ENCODE measurements at places on chromosomes 7 and 10.

- DNase-seq = no peak
Measured at GRCh38 chr7:90248706-90249105, 3.7 kb downstream of the CFAP69 start.

GRCh38 chr7:24200407-24200966, 83.5 kb upstream of the NPY start:
- no peak for DNase-seq

GRCh38 chr10:33214174-33214573, 120.3 kb downstream of the NRP1 start:
- no peak for DNase-seq

DNA sequence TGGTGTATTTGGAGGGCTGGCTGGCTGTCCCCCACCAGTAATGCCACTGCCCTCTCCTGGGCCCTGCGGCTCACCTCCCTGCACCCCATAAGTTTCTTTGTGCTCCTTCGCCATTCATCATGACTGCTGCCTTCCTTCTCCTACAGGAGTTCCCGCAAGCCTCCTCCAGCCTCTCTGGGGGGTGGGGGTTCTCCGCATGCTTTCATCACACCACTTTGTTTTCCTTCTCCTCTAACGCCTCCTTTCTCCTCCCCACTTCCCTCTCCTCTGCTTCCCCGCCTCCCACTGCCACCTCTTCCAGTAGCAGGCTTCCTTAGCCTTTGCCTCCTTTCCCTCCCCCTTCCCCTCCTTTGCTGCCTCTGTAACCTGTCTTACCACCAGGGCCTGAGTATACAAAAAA, 58.1 kb downstream of the PAX2 start:
- DNase-seq = no peak

- no peak for DNase-seq
Measured at GRCh38 chr7:55087521-55087961, 68.7 kb downstream of the EGFR start.
